ENCODE measurements at places on chromosomes 12 and 14. TPM values are rescaled to one million over a fixed set of nuclear protein-coding genes. Genes with fewer than 3 reads are reported as not detected.

The CIROP gene
- not detected for total RNA-seq

DNA sequence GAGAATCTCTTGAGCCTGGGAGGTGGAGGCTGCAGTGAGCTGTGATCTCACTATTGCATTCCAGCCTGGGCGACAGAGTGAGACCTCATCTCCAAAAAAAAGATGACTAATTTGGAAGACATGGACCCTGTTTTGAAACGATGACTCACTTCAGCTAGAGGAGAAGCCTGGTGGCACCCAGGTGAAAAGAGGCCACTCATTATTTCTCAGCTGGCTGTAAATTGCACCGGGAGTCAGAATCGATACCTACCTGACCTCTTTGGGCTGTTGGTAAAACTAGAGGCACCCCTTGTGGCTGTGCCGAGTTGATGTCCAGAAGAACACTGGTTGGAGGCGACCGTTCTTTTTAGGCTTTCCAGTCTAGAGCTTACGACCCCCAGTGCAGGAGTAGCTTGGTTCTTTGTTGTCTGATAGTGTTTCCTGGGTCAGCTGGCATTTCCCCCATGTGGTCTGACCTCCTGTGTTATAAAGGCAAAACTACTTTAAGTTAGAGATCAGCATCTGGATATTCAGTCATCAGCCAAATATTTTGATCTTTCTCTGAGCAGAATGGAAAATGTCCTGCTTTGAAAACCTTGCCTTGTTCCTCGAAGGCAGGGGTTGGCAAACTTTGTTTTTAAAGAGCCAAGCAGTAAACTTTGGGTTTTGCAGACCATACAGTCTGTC is 93.2 kb downstream of the CHST11 start:
- DNase-seq: no peak

DNA sequence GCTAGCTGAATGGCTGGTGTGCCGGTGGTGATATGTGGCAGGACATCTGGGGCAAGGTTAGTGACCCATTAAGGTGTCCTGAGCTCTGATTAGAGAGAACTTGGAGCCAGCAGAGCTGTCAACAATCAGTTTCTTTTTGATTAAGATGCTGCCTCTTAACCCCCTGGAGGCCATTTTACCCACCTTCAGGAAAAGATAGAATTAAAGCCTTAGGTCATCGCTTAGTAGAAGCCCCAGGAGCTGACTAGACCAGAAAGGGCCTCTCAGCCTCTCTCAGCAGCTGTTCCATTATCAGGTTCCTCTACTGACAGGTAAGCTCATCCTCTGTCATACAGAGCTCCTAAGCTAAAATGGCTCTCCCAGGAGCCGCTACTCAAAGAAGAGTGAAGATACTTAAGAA is 339.0 kb downstream of the FUT8 start:
- no peak for DNase-seq

DNA sequence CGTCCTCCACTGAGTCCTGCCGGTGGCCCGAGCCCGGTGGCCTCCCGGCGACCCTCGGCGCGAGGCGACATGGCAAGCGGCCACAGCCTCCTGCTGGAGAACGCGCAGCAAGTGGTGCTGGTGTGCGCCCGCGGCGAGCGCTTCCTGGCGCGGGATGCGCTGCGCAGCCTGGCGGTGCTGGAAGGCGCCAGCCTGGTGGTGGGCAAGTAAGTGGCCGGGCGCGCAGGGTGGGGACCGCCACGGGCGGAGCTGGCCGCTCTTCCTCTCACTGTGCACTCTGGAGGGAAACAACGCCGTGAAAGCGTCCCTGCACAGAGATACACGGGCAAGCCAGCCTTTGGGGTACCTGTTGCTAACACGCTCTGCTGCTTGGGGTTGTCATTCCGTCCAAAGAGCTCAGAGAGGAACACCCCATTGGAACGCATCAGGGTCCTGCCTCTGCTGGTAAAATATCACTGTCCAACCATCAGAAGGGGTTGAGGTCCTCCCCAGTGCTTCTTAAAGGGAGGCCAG is at the start of gene AMDHD1:
AMDHD1 (plus strand) TSS at position 2 of the 513 bp plus-strand sequence; CDS start at position 70, 68 bp downstream.
- DNase-seq: no peak

- DNase-seq: no peak
Measured at GRCh38 chr14:52923902-52924575, 26.8 kb downstream of the FERMT2 start.

DNA sequence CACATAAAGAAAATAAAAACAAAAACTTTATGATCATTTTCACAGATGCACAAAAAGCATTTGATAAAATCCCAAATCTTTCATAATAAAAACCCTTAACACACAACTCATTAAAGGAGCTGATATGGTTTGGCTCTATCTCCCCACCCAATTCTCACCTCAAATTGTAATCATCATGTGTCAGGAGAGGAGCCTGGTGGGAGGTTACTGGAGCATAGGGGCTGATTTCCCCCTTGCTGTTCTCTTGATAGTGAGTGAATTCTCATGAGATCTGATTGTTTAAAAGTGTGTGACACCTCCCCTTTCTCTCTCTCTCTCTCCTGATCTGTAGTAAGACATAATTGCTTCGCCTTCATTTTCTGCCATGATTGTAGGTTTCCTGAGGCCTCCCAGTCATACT is 790.7 kb downstream of the C12orf50 start:
- DNase-seq: no peak
